ENCODE measurements at places on chromosomes 6 and 20. TPM values are rescaled to one million over a fixed set of nuclear protein-coding genes. Genes with fewer than 3 reads are reported as not detected.

PDYN gene
- total RNA-seq, result not detected

LAMA4 gene
- 16.4 TPM for total RNA-seq

SLC22A23 gene
- 1.9 TPM for total RNA-seq

KIAA1755 gene
- not detected for total RNA-seq

CSNK2B gene
- total RNA-seq, result 553 TPM

PAX1 gene
- total RNA-seq, result not detected

NNAT gene
- not detected for total RNA-seq

PPP1R10 gene
- 15.9 TPM for total RNA-seq

B3GAT2 gene
- not detected for total RNA-seq

- DNase-seq, result no peak
Observed at GRCh38 chr6:4460586-4461475, 315.4 kb upstream of the CDYL start.

GRCh38 chr6:44266347-44266746 lies 996 bp upstream of the NFKBIE start:
- no peak for DNase-seq

DNA sequence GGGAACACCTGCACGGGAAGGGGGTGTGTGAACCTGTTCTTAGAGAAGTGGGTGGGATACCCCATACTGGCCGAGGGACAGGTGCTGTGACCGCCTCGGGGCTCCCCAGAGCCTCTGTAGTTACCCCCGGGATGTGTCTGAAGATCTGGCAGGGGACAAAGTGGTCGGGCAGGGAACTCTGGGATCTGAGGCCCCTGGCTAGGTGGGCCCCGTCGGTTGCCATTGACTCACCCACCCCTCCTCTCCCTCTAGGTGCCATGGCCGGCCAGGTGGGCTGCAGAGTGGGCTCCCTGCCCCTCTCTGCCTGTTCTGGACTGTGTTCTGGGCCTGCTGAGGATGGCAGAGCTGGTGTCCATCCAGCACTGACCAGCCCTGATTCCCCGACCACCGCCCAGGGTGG lies 4.3 kb downstream of the BIRC7 start:
- no peak for DNase-seq

- peak; percentile 67 for DNase-seq
Observed at GRCh38 chr6:39892490-39893129, 41.7 kb downstream of the MOCS1 start.

DNA sequence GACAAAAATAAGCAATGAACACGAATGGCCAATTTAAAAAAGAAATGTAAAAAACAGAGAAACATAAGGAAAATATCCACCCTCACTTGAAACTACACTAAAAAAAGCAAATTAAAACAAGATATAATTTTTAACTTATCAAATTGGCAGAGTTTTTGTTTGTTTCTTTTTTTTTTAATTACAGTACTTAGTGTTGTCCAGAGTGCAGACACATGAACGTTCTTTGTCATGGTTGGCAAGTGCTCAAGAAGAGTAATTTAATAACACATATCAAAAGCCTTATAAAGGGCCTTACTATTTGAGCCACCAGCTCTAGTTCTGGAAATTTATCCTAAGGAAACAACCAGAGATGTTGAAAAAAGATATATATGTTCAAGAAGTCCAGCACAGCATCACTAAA lies 142.3 kb downstream of the ATXN1 start:
- DNase-seq, result no peak

- DNase-seq, result no peak
Observed at GRCh38 chr20:36498386-36499179, 42.7 kb upstream of the MYL9 start.

GRCh38 chr6:78864957-78865356 lies 2.4 kb upstream of the IRAK1BP1 start:
- DNase-seq, result no peak

GRCh38 chr6:134103006-134103405 lies 50.6 kb upstream of the SLC2A12 start:
- no peak for DNase-seq

DNA sequence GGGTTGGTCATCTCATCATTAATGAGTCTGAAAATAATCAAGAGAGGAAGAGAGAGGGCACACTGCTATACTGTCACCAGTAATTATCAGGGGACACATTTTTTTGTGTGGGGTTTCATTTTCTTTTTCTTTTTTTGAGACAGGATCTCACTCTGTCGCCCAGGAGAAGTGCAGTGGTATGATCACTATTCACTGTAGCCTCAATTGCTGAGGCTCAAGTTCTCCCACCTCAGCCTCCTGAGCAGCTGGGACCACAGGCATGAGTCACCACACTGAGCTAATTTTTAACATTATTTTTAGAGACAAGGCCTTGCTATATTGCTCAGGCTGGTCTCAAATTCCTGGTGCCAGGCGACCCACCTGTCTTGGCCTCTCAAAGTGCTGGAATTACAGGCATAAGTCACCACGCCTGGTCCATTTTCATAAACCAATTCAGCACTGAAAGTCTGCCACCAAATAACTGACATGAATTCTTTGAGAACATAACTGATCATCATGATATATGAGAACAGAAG lies 43.3 kb downstream of the EPHA7 start:
- DNase-seq, result no peak

GRCh38 chr6:49565855-49566254 lies 15.4 kb downstream of the C6orf141 start:
- peak; percentile 36 for DNase-seq

GRCh38 chr6:23696992-23697391 lies 429.0 kb upstream of the NRSN1 start:
- DNase-seq, result no peak

DNA sequence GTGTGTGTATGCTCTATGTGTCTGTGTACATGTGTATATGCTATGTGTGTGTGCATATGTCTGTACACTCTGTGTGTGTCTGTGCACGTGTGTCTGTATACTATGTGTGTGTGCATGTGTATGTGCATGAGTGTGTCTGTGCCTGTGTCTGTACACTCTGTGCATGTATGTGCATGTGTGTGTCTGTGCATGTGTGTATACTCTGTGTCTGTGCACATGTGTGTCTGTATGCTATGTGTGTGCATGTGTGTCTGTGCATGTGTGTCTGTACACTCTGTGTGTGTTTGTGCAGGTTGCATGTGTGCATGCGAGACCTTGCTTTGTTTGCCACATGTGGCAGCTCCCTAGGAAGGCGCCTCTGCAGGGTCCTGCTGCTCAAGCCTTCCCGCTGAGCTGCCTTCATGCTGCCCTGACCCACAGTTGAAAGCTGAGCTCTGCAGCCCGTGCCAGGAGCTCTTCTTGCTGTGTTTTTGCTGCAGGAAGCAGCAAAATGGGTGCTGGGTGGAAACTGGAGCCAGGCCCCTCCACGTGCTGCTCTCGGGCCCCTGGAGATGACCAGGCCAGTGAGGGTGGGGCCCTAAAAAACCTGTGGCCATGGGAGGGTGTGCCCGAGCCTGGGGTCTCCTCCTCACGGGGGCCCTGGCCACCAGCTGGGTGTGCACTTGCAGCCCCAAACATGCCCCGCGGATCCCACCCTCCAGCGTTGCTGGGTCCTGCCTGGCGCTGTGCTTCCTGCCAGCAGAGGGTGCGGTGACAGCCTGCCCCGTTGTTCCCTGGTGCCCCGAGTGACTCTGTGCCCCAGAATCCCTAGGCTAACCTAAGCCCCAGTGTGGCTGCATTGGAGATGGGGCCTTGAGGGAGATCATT lies 109.1 kb downstream of the DACT2 start:
- no peak for DNase-seq

GRCh38 chr6:11008821-11009220 lies 35.3 kb downstream of the ELOVL2 start:
- no peak for DNase-seq

DNA sequence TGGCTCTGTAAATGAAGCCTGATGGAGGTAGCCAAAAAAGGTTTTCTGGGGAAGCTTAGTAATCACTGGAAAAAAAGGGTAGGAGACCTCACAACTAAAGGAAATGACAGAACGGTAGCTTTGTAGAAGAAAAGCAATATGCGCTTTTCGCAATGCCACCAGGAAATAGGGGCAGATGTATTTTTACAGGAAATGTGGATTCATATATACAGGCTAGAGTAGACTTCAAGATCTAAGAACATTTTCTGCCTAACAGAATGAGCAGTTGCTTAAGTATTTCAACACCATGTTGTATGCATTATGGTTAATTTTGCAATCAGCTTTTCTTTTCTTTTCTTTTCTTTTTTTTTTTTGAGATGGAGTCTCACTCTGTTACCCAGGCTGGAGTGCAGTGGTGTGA lies 219.6 kb downstream of the CD83 start:
- DNase-seq, result no peak

DNA sequence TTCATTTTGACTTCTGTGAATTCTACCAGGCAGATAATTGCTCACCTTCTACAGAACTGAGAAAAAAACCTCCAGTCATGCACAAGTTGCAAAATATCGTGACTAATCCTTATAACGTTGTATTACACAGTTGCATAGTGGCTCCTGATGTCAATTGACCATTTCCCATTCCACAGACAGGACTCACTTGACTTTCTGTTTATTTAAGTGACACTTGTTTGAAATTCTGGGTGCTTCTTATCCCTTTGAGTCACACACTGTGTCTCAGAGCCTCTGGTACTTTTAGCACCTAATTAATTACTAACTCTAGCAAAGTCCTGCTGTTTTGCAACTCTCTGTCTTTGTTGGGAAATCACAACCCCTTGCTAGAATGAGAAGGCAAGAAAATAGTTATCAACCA lies 16.2 kb upstream of the RSPO3 start:
- peak; percentile 33 for DNase-seq

DNA sequence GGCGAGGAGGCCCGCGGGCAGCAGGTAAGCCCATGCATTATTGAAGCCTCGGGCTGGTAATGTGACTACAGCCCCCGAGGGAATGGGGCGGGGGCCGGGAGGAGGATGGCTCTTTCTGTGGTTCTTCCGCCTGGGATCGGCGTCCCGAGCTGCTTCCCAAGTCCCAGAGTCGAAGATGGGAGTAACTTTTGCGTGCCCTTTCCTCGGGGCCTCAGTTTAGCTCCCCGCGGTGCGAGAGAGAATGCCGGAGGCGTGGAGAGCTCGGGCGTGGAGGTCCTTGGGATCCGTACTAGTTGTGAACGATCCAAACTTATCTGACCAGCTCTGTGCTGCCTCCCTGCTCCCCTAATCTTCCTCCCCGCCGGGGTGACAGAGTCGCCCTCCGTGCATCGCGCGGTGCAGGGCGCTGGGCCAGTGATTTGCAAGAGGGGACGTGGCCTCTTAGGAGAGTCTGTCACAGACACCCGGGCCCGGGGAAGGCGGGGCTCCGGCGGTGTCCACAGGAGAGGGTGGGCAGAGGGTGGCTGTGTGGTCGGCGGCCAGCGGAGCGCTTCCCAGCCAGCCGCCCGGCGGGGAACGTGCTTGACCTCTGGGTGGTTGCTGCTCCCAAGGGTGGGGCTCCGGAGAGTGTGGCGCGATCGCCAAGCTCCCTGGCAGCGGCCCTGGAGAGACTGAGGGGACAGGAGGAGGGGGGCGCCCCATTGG lies 815 bp downstream of the UTRN start:
- DNase-seq, result no peak

- no peak for DNase-seq
Observed at GRCh38 chr20:21099751-21100577, 6.2 kb downstream of the LINC00237 start.

GRCh38 chr6:82246802-82247504 lies 591 bp downstream of the IBTK start:
- DNase-seq, result peak; percentile 35

DNA sequence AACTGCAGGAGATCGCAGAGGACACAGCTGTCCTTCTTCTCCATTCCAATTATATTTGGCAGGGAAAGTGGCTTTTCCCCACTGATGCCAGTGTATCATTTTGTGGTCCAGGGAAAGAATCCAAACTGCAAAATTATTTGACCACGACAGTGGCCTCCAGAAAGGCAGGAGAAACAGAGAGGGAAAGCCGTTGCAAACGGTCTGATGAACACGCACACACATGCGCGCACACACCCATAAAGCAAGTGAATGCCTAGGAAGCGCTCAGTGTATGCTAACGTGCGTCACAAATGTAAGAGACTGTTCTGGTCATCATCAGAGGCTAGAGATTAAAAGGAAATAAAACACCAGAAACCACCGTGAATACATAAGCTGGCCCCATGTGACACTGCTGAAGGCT lies 54.0 kb downstream of the NPEPL1 start:
- DNase-seq, result no peak

DNA sequence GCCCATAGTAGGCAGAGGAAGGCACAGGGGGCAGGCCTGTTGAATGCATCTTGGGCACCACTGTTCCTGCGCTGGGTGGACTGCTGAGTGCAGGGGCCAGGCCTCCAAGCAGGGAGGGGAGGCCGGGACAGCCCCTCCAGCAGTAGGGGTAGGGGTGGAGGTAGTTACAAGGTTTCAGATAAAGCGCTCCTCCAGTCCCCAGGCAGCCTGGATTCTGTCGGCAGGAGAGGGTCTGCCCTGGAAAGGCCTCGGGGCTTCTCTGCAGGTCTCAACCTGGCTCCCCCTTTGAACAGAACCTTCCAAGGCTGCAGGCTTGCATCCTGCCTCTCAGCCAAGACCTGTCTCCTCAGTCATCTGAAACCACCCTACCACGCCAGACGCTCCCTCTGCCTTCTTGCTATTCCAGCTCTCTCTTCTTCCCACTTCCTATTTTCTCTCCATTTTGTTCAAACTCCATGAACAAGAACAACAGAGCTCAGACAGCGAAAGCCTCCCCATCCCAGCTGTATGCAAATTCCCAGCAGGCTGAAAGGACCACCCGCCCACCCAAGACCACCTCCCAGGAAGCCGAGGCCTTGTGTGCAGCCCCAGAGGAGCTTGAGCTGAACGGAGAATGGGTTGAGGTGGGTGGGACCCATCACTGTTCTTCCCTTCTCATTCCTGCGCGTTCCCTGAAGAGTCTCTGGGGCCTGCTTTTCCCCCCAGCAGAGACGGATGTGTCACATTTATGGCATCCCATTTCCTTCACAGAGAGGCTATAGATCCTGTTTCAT lies 1.4 kb downstream of the MLN start:
- DNase-seq, result no peak

DNA sequence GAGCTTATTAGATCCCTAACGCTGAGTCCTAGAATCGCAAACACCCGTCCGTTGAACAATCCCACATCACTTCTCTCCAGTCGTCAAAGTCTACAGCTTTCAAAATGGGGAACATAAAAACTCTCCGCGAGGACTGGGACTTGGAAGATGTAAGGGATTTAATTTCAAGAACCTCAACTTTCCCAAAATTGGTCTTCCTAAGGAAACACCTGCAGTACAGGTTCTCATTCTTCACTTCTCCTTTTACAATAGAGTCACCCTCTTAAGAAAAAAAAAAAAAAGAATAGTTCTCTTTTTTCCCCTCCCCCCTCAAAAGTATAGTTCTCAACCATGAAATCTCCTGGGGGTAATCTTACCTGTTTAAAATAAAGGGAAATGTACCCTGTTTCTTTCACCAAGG lies 6.6 kb upstream of the ZBTB22 start:
- DNase-seq, result no peak

GRCh38 chr20:58271606-58272351 lies 37.7 kb upstream of the RAB22A start:
- DNase-seq, result no peak

All from H4 (cell line).